HuH-7 (cell line): ENCODE measurements at places on chromosomes 2 and 18.

DNA sequence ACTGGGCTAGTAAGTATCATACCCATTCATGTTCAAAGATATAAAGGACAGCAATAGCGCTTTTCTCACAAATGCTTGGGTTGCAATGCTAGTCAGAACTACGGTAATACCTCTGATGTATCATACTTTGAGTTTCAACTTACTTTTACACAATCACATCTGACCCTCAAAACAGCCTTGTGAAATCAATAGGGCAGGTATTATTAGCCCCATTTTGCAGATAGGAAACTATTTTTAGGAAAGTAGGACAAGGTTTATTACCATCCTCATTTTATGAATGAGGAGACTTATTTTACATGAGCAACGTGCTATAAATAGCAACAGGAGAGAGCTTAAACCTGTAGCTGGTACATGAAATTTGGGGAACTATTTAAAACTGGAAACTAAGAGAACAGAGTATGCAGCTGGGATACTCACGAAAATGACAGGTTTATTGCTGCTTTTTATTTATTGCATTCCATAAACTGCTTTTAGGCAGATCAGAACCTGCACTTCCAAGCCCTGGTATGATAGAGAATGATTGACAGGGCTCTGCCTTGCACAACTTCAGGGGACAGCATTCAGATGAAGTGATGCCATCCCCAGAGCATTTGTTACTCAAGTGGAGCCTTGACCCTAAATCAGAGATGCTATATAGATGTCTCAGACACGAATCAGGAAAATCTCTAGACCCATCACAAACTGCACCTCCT, 42.4 kb upstream of the PPM1B start:
- peak; percentile 27 for DNase-seq

DNA sequence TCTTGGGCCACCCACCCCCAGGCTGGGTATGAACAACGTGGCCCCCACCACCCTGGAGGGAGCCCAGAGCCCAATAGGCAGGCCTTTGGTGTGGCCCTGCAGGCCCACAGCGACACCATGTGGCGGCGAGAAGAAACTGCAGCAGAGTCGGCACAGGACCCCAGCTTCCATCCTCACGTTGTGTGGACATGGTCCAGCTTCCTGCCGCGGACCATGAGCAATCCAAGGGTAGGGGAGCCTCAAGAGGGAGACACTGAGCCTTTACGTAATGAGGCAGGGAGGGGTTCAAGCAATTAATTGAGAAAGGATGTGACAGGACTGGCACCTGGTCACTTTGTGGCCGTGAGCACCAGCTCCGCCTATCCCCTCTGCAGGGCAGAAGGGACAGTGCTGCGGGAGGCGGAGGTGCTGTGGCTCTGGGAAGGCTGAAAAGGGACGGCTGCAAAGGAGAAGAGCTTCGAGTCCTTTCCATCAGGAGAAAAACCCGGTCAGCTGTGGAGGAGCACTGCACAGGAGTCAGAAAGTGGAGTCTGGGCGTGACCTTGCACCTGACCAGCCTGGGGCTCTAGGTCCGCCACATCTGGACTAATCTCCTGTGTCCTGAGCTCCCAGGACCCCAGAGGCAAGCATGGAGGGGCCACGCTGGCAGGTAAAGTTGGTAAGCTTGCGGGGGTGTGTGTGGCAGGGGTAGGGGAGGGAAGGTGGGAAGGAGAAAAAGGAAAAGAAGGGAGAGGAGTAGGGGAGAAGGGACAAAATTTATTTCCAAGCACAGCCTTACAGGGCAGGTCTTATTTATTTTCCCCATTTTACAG, 44.9 kb downstream of the TMEM37 start:
- peak; percentile 83 for DNase-seq

DNA sequence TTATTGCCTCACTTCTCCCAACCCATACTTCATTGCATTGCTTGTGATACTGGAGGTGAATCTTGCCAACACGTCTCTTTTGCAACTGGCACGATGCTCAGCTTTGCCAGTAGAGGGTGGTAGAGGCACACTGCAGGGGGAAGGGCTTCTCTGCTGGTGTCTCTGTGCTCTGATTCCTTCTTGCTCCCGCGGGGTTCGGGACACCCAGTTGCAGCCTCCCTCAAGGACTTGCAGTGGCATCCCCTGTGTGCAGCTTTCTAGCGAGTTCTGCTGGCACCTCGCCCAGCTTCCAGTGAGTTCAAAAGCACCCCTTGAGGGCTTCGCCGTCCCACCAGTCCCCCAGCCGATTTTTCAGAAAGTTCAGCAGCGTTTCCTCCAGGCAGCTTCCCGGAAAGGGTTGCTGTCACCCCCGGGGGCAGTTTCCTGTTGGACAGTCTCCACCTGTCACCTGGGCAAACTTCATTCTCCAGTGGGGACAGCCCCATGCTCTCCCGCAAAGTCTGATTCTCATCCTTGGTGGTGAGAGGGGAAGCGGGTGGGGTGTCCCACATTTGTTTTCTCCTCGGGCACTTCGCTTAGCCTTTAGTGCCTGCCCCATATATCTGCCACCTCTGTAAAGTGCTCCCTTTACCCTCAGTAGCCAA, 35.4 kb upstream of the EN1 start:
- DNase-seq = peak; percentile 33

GRCh38 chr2:18721038-18721922, 131.9 kb upstream of the NT5C1B start:
- DNase-seq = no peak

- DNase-seq = no peak
These were observed 37.6 kb downstream of the CCBE1 start for GRCh38 chr18:59659508-59660170.
